Naive thymus-derived CD8-positive, alpha-beta T cell (primary cell): ENCODE measurements at places on chromosomes 7 and 10.

DNA sequence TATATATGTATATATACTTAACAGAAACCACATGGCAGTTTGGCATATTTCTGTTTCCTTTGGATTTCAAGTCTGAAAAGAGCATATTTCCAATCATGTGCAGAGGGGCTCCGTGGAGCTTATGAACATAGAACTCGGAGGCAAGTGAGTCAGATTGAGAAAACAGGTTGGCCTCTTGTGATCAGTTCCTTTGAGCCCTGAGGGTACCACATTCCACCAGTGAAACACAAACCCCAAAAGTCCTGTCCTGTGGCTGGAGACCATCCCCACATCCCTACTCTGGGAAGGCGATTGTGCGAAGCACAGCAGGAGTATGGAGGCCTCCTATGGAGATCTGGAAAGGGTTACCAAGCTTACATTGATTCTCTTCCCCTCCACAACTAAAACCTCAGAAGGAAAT is 196.7 kb upstream of the TMEM72 start:
- H3K36me3 ChIP-seq, result peaks cover 8% of the 10 kb centered on the region
- H3K4me1 ChIP-seq, result no peaks in the 10 kb centered on the region
- no peak overlapping the region for H3K4me3 ChIP-seq
- peaks cover 7% of the 10 kb centered on the region for H3K27me3 ChIP-seq
- no peak overlapping the region for H3K27ac ChIP-seq
- no peak for DNase-seq

DNA sequence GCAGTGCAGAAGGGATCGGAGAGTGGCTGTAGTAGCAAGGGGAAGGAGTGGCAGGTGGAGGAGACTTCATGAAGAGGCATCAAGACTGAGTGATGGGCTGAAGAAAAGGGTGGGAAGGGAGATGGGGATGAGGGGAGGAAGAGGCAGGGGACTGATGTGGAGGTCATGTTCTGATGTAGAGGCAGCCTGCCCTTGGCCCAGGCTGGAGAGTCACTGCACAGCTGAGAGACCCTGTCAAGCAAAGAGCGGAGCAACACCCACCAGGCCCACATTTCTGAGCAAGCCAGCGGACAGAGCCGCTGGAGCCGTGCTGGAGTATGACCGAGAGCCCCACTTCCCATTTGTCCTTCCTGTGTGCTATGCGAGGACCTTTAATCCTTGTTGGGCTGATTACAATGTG is 501.6 kb upstream of the MKI67 start:
- no peak overlapping the region for H3K27ac ChIP-seq
- DNase-seq, result no peak
- no peak overlapping the region for H3K4me3 ChIP-seq
- peaks cover 1% of the 10 kb centered on the region for H3K27me3 ChIP-seq
- no peaks in the 10 kb centered on the region for H3K4me1 ChIP-seq

GRCh38 chr7:140005754-140006503 is 56.8 kb downstream of the PARP12 start:
- no peaks in the 10 kb centered on the region for H3K4me1 ChIP-seq

DNA sequence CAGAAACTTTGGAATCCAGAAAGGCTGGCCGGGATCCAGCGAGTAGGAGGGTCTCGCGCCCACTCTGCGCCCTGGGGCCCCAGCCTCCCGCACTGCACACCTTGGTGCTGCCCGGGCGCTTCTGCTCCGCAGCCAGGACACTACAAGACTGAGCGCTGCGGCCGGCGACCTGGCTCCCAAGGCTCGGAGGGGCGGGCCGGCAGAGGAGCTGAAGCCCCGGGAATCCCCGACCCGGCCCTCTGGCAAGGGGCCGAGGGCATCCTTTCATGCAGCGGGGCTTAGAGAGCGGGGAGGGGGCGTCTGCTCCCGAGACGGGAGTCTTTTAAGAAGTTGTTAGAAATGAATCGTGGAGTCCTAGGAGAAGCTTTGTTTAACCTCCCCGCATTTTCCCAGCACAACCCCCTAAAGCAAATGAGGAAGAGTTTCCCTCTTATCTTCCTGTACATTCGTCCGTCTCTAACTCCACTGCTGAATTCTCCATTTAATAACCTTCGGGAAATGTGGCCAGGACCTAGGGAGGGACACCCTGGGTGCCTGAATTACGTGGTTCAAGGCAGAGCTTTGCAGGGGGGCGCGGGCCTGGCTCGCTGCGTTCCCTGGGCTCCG is 1.1 kb downstream of the VWC2 start:
- no peak overlapping the region for H3K4me3 ChIP-seq
- no peak for DNase-seq
- no peak overlapping the region for H3K27ac ChIP-seq

DNA sequence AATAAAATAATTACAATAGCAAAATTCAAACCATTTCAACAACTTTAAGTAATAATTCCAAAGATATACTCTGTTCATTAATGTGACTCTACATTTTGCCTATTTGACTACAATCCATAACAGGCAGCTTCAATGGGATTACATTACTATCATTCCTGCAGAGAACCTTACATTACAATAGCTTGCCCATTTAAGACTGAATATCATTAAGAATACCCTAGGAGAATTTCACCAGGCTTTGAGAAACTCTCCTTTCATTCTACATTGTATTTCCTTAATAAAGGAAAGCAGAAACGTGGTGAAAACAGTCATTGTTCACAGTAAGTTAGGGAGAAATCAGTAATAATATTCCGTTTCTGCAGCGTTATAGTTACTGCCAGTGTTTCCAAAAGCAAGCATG is 209.5 kb downstream of the GLI3 start:
- H3K27ac ChIP-seq, result no peak overlapping the region
- no peak overlapping the region for H3K4me3 ChIP-seq
- DNase-seq, result no peak
- H3K4me1 ChIP-seq, result no peaks in the 10 kb centered on the region
